ENCODE measurements at places on chromosomes 3 and 15.

DNA sequence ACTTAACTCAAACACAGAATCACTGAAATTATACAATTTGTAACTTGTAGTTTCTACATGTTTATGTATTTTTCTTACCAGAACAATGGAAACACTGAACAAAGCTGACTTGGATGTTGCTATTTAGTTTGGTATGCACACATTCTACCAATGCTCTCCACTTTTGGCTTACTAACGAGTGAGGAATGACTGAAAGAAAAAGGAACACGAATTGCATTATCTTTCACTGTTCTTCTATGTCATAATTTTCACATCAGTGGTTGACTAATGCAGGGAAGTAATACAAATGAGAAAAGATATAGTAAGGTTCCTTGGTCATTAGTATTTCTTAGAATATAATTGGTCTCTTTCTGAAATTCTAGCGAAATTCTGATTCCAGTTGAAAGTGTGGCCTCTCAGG lies 9.8 kb upstream of the CNTN3 start:
- DNase-seq, result no peak

DNA sequence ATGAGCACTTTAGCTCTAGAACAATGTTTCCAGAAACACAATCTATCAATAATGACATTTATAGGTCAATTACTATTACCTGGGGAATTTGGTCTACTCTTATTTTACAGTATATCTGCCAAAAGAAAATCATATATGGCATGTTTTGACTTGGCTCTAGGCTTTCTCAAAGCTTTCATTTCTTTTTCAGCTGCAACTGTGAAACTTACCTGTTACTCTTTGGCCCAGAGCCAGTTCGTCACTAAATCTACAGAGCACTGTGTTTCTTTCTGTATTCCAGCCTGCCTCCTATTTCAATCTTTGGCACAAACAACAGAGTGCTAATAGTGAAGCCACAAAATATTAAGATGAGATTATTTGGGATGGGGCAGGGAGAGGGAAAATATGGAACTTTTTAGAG lies 76.0 kb downstream of the P2RY1 start:
- peak; percentile 54 for DNase-seq

GRCh38 chr15:91289324-91289723 lies 189.3 kb downstream of the SV2B start:
- DNase-seq, result no peak

DNA sequence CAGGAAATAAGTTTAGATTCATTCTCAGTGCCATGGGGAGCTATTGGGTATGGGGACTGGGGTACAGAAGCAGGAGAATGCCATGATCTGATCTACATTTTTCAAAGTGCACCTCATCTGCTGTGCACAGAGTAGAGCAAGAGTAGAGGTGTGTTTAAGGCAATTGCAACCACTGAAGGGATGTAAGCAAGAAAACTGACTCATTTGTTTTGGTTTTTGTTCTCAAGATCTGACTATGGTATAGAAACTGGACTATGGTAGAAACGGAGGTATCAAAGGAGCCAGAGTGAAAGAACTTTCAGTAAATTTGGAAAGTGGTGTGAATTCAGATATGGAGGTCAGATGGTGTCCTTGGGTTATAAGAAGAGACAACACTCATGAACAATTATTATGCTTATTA lies 86.2 kb upstream of the CMSS1 start:
- DNase-seq, result no peak

DNA sequence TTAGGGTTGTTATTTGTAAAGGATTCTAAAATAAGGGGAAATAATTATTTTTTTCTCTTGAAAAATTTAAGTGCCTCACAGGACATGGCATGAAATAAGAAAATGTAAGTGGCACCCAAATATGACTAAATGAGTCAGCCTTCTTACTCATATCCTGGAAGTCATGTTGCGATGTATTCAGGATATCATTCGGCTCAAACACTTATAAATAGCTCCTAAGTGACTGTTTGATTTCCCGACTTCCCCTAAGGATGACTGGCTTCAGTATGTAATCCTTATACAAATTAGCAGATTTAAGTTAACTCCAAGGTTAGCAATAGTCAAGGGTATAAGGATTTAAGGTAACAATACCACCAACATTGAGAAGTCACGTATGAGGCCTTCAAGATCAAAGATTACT lies 57.3 kb upstream of the OSTN start:
- DNase-seq, result no peak

DNA sequence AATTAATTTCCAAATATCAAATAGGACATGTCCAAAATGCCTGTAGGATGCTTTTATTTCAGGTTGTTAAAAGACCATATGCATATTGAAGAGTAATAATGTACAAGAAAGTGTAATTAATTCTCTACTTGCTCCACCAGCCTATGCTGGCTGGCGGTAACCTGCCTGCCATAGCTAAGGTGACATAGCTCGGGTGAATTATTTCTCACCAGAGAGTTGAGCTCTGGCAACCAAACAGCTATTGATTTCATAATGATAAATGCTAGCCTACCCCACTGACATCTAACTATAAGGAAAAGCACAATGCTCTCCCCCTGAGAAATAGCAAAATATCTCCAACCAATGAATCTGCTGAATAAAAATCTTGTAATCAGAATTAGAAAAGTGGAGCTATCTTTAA lies 48.9 kb downstream of the GADL1 start:
- DNase-seq, result no peak

DNA sequence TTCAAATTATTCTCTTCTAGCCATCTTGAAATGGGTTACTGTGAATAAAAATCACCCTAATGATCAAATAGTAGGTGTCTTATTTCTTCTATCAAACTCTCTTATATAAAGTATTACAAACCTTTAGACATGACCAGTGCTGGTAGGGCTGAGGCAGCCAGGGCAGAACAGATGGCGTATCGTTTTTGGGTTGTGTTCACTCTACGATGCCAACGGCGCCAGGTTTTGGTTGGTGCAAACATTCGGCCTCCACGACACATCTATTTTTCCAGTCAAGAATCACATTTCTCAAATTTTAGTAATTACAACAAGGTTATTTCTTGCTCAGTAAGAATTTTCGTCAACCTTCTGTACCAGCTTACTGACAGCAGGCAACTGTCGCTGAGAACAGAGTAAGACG lies 2.2 kb downstream of the RPL4 start:
- no peak for DNase-seq

- no peak for DNase-seq
Observed at GRCh38 chr15:70437089-70437488, 326.3 kb downstream of the UACA start.

DNA sequence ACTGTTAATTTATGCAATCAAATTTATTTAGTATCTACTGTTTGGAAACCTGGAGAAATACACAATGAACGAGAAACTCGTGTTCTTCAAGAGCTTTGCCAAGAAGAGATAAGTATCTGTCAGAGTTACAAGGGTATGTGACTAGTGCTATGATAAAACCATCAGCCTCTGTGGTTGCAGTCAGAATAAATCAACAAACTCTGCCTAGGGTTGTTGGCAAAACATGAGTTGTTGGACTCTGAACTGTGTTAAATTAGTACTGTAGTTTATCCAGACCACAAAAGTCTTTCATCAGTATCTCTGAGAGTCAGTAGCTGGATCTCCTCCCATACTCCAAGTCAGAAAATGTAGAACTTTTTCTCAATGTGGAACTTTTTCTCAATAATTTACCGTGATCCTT lies 918.4 kb downstream of the NAALADL2 start:
- DNase-seq, result no peak

GRCh38 chr3:45670991-45671390 lies 18.2 kb upstream of the SACM1L start:
- no peak for DNase-seq

GRCh38 chr3:133570139-133570936 lies 3.1 kb upstream of the CDV3 start:
- no peak for DNase-seq

DNA sequence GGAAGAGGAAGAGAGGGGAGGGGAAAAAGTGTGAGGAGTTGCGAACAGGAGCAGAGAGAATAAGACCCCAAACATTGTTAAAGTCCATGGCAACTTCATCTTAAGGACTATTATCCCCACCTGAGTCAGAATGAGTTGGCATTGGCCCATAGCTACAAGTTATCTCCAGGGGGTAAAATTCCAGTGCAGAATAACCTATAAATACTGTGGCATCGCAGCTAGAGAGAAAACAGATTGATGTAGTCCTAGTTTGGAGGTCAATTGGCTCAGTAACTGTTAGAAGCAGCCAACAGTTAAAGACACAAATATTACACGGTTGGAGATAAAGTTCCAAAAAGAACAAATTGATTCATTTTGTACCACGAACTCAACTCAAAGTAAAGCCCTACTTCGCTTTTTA lies 313.9 kb upstream of the CCDC54 start:
- DNase-seq, result no peak

GRCh38 chr3:140152851-140153639 lies 218.1 kb downstream of the CLSTN2 start:
- peak; percentile 44 for DNase-seq

GRCh38 chr15:100002086-100002620 lies 268.9 kb upstream of the LYSMD4 start:
- DNase-seq, result no peak

GRCh38 chr3:138845181-138845601 lies 10.5 kb upstream of the PIK3CB start:
- DNase-seq, result no peak

DNA sequence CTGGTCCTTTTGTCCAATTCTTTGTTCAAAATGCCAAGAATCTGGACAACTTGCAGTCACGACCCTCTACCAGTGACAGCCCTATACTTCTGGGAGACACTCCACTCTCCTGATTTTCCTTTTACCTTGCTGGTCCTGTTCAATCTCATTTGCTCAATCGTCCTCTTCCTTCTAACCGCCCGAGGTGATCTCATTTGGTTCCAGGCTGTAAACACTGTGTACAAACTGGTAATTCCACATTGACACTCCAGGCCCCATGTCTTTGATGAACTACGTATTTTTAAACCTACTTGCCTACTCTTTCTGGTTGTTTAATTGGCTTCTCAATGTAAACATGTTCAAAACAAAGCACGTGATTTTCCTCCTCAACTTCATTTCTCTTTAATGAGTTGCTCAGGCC lies 23.7 kb upstream of the C3orf49 start:
- no peak for DNase-seq

GRCh38 chr3:37330466-37330865 lies 156.1 kb upstream of the LRRFIP2 start:
- DNase-seq, result no peak

- DNase-seq, result no peak
Observed at GRCh38 chr3:150874666-150875219, 30.5 kb downstream of the MINDY4B start.

GRCh38 chr15:62254137-62254934 lies 89.3 kb upstream of the C2CD4B start:
- DNase-seq, result peak; percentile 57

GRCh38 chr3:187027531-187028278 lies 97.4 kb downstream of the ST6GAL1 start:
- DNase-seq, result no peak

DNA sequence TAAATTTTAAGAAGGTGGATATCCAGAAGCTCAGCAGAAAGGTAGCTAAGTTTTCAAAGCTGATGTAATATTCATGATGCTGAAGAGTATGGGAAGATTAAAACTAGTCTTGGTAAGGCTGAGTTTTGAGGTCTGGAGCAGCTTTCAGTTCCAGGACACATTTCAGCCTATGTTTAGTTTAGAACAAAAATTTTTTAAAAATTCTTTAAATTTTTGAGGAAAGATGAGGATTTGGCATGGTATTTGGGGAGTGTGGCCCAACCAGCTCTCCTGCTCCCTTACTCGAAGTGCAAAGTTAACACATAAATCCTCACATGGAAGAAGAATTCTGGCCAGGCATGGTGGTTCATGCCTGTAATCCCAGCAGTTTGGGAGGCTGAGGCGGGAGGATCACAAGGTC lies 1039.1 kb downstream of the NAALADL2 start:
- no peak for DNase-seq

DNA sequence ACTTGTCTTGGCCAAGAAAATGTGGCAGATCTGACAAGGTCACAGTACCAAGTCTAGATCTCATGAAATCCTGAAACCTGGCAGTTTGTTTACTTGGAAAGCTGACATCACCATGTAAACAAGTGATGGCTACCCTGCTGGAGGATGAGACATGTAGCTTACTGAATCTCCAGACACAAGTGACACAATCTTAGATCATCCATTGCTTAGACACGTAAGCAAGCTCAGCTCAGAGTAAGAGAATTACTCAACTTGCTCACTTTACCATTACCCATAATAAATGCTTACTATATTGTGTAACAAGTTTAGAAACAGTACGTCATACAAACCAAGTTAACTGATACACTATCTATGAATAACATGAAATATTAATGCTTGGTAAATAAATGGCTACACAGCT lies 263.8 kb downstream of the TBC1D5 start:
- DNase-seq, result no peak

DNA sequence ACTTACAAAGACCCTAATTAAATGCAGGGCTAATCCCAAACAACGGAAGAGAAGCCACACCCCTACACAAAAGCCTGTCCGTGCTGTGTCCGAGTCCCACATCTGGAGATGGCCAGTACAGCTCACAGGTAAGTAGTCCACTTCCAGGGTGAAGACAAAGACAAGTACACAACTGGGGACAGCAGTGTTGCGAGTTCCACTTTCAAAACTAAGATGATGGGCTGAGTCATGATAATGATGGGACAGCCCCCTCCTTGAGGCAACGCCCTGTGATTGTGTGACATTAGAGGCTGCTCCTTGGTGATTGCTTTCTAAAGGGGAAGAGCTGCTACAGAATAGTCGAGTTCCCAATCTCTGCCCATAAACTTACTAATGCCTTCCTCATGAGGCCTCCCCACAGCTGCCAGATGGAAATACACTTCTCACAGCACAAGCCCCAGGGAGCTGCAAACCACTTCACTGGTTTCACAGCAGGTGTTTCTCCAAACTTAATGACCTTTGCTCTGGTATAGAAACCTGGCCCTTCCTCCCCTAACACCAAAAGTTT lies 27.6 kb downstream of the RFT1 start:
- DNase-seq, result no peak

GRCh38 chr3:23691357-23691895 lies 114.3 kb upstream of the UBE2E1 start:
- DNase-seq, result no peak

- peak; percentile 87 for DNase-seq
Observed at GRCh38 chr15:68651916-68652525, 73.2 kb downstream of the CORO2B start.

- no peak for DNase-seq
Observed at GRCh38 chr3:133426721-133427120, 26.9 kb downstream of the BFSP2 start.

DNA sequence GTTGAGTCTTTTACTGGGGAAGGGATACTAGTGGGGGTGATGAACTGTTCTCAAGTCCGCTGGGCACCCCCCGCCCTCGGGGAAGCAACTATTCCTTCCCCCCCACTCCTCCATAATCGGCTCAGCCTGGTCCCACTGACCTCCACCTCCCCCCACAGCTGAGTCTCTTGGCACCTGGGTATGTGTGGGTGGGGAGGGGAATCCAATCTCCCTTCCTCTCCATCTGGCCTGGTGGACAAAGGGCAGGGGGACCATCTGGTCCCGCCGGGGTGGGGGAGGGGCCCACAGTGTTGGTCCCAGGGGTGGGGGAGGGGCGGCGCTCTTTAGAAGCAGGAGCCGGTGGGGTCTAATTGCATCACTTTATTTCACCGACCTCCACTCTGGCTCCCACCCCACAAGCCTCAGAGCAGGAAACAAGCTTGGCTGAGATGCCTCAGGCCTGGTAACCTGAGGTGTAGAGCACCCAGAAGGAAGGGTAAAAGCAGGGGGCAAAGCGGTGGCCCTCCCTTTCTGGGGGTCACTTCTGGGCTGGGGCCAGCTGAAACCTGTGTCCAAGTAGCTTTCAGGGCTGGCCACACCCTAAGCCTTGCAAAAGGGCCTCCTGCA lies 1.0 kb upstream of the PCBP4 start:
- no peak for DNase-seq

All from NCI-H1105 (cell line).